HFFc6 (cell line): ENCODE measurements at places on chromosomes 13 and 19. TPM values are rescaled to one million over a fixed set of nuclear protein-coding genes. Genes with fewer than 3 reads are reported as not detected.

- H3K36me3 ChIP-seq = no peaks in the 10 kb centered on the region
- no peak for DNase-seq
- peaks cover 33% of the 10 kb centered on the region for H3K27me3 ChIP-seq
- no peak overlapping the region for H3K27ac ChIP-seq
These were observed 30.5 kb upstream of the TUBGCP3 start for GRCh38 chr13:112618501-112618900.

DNA sequence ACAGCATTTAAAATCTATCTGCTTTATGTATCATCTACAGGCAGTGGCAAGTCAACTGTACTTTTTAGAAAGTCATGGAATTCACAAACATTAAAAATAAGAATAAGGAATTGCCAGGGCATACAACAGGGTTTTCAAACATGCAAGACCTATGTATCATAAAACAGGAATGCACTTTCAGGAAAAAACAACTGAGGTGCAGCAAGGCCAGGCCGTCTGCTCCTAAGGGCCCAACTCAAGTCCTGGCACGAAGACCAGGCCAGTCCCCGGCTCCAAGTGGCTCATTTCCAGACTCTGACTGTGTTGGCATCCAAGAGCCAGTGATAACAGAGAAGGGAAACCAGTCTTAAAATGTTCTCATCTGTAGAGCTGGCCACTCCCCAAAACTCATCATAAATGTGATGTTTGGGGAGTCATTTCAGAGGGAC, 7.1 kb downstream of the RFX2 start:
- peak overlapping the region; percentile 89 for H3K27ac ChIP-seq
- H3K36me3 ChIP-seq = peaks cover 10% of the 10 kb centered on the region
- H3K4me3 ChIP-seq = peak overlapping the region; percentile 49; the same call in 1 of the 2 replicates

DNA sequence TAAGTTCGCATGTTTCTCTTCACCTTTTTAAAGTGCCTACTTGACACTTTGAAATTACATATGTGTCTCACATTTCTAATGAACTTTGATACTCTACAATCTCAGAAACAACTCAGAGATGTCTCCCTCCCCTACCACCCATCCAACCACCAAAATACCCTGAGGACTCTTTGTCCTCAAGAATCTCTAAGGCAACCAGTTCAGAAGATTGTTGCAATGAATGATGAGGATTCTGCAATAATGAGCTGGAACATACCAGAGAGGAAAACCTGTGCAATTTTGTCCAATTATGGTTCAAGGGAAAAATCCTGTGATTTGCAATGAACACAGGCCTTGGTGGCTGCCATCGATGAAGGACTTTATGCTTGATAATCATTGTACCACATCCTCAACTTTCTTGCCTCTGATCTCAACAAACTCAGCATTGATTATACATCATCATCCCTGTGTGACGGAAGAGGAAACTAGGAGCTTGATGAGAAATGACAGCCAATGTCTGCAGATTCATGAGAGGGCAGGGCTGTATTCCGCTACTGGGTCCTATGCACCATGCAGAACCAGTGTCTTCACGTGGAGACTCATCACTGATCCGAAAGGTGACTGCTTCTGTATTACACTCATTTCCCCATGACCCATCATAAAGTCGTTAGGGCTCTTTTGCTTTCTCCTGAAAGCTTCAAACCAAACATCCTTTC, 1.1 kb downstream of the FPR1 start:
- H3K27ac ChIP-seq = no peak overlapping the region; the same call in 1 of the 2 replicates
- DNase-seq = peak; percentile 12
- H3K27me3 ChIP-seq = peaks cover 15% of the 10 kb centered on the region

DNA sequence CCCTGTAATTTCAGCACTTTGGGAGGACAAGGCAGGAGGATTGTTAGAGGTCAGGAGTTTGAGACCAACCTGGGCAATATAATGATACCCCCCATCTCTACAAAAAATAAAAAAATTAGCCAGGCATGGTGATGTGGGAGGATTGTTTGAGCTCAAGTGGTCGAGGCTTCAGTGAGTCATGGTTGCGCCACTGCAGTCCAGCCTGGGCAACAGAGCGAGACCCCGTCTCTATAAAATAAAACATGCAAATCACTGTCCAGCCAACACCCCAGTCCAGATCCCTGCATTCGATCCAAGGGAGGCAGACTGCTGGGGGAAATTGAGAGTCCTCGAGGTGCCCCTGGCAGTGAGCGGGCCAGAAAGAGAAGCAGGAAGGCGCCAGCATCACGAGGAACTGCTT, 7.0 kb downstream of the CYTH2 start:
- H3K27ac ChIP-seq = no peak overlapping the region
- no peak overlapping the region for H3K4me3 ChIP-seq
- peaks cover 21% of the 10 kb centered on the region for H3K4me1 ChIP-seq
- no peak for DNase-seq
- peaks cover 12% of the 10 kb centered on the region for H3K27me3 ChIP-seq
- H3K36me3 ChIP-seq = peaks cover 33% of the 10 kb centered on the region; the same call in 1 of the 2 replicates

DNA sequence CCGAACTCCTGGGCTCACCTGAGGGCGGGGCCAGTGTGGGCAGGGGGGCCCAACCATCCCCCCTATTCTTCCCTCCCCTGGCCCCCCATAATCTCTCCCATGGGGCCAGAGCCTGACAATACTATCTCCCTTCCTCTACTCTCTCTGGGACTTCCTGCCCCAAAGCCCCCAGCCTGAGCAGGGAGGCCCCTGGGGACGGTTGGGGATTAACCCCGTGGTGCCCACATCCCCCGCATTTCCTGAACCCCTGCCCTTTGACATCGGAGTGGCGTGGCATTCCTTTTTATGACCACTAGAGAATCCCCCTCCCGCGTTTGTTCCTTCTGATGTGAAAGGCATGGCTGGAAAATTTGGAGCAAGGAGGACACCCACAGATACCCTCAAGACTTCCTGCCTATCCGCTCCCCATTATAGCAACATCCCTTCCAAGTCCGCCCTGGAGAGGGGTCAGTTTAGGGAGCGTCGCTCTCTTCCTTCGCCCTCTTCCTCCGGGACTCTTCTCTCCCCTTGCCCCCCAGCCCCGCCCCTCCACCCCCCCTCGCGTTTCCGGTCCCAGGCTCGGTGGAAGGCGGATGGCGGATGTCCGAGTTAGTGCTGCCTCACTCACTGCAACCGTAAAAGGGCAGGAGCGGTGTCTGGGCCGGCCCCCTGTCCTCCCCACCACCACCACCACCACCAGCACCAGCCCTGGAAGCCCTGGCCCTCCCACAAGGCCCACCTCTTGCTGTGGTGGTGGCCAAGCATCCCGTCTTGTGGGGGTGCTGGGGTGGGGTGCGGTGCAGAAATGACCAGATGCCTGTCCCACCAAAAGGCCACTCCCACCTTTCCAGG, 1.8 kb downstream of the VASP start:
- peak; percentile 57 for DNase-seq
- peaks cover 42% of the 10 kb centered on the region for H3K4me1 ChIP-seq
- H3K36me3 ChIP-seq = peaks cover 17% of the 10 kb centered on the region
- peak overlapping the region; percentile 95 for H3K4me3 ChIP-seq
- peak overlapping the region; percentile 89 for H3K27ac ChIP-seq
- no peaks in the 10 kb centered on the region; the same call in 1 of the 2 replicates for H3K27me3 ChIP-seq

DNA sequence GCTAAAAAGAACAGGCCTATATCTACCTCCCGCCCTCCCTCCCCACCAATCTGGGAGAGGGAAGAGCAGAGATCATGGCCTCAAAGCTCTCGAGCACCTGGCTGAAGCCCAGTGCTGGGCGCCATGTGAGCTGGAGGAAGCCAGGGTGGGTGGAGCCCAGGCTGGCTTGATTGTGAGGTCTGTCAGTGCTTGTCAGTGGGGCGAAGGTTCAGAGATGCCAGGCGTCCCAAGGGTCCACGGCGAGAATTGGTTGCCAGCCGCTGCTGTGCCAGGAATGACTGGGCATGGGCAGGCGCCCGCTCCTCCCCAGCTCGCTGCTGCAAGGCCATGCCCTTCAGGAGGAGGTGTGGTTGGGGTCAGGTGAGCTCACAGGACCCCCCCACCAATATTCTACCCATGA, 11.5 kb downstream of the BEST2 start:
- H3K27me3 ChIP-seq = peaks cover 1% of the 10 kb centered on the region; the same call in 1 of the 2 replicates
- no peak for DNase-seq
- no peak overlapping the region for H3K4me3 ChIP-seq
- peaks cover 4% of the 10 kb centered on the region; the same call in 1 of the 2 replicates for H3K36me3 ChIP-seq

- H3K4me3 ChIP-seq = peak overlapping the region; percentile 77
- peak overlapping the region; percentile 96 for H3K27ac ChIP-seq
- DNase-seq = peak; percentile 83
- peaks cover 2% of the 10 kb centered on the region for H3K36me3 ChIP-seq
These were observed 4.1 kb upstream of the CIRBP start for GRCh38 chr19:1264801-1265614.

DNA sequence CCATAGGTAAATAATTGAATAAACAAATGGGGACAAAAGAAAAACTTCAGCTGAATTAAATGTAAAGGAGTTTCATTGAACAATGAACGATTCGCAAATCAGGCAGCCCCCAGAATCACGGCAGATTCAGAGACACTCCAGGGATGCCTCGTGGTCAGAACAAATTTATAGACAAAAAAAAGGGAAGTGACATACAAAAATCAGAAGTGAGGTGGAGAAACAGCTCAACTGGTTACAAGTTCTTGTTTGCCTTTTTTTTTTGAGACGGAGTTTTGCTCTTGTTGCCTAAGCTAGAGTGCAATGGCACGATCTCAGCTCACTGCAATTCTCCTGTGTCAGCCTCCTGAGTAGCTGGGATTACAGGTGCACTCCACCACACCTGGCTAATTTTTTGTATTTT, 5.7 kb downstream of the ZNF566 start:
- peaks cover 64% of the 10 kb centered on the region for H3K36me3 ChIP-seq
- H3K27ac ChIP-seq = no peak overlapping the region
- no peak overlapping the region for H3K4me3 ChIP-seq
- peaks cover under 1% of the 10 kb centered on the region; the same call in 1 of the 2 replicates for H3K27me3 ChIP-seq
- H3K4me1 ChIP-seq = peaks cover 8% of the 10 kb centered on the region

- peaks cover 28% of the 10 kb centered on the region for H3K4me1 ChIP-seq
- peak overlapping the region; percentile 84 for H3K27ac ChIP-seq
- peaks cover 5% of the 10 kb centered on the region for H3K27me3 ChIP-seq
These were observed 1.1 kb downstream of the MBD3 start for GRCh38 chr19:1591421-1592023.

The KBTBD6 gene
- 10.9 to 12.0 TPM (median 11.1 TPM) in 3 replicates for total RNA-seq

The PCP2 gene
- total RNA-seq = not detected in 2 replicates

The KASH5 gene
- total RNA-seq = not detected in 3 replicates
